Psoas muscle (tissue), 8 donors: ENCODE measurements at places on chromosomes 2 and 18. TPM values are rescaled to one million over a fixed set of nuclear protein-coding genes. Genes with fewer than 3 reads are reported as not detected.
A peak's percentile ranks its signal among the peaks of the same experiment; 100 is the strongest.

The KCNE4 gene
- polyA plus RNA-seq: 1.4 TPM

DNA sequence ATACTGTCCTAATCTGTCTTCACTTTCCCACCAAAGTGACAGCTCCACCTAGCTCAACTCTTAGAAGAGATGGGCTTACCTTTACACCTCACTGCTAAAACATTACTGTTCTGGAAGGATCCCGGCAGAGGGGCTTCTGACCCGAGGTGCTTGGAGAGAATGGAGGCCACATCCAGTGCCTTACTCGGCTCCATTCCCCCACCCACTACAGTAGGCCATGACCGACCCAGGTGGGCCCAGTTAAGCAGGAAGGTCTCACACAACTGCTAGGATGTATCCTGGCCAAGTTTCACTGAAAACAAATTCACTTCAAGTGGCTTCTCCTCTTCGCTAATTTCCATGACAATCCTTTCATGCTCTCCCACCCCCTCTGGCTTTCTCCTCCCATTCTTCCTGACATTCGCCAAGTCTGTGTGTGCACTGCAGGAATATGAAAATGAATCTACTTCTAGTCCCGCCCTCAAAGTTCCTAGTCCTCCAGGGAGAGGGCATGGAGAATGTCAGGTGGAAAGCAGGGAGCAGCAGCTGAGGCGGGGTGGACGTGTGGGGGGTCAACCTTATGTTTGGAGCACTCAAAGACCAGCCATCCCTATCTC lies 11.8 kb downstream of the WIPF1 start:
- H3K36me3 ChIP-seq: no peaks in the 10 kb centered on the region
- H3K4me1 ChIP-seq: no peaks in the 10 kb centered on the region
- DNase-seq: no peak
- no peaks in the 10 kb centered on the region for H3K27me3 ChIP-seq
- no peak overlapping the region for H3K4me3 ChIP-seq

The SPP2 gene
- not detected for polyA plus RNA-seq

DNA sequence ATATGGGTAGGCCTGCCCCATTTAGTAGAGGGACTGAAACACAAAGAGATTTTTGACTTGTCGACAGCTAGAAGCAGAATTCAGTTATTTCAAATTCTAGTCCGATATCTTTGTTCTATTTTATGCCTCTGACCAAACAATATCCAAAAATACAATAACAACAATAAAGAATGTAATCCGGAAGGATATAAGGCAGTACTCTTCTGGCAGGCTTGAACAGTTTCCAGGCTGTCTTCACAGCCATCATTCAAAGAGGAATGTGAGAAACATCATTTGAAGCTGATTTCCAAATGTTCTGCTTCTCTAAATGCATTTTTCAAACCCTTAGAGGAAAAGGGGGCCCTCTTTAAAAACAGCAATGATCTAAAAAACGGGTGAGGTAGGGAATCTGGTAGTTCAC lies 36.7 kb upstream of the SPTBN1 start:
- H3K36me3 ChIP-seq: no peaks in the 10 kb centered on the region
- no peak overlapping the region for H3K4me3 ChIP-seq
- no peak for DNase-seq
- peak overlapping the region; percentile 50 for H3K27ac ChIP-seq

- no peaks in the 10 kb centered on the region for H3K27me3 ChIP-seq
- peaks cover 78% of the 10 kb centered on the region for H3K4me1 ChIP-seq
- H3K27ac ChIP-seq: peak overlapping the region; percentile 39
- H3K4me3 ChIP-seq: no peak overlapping the region
Measured at GRCh38 chr2:229910832-229911412, 10.9 kb downstream of the TRIP12 start.

- no peak overlapping the region for H3K27ac ChIP-seq
- no peak overlapping the region for H3K4me3 ChIP-seq
- DNase-seq: no peak
- no peaks in the 10 kb centered on the region for H3K27me3 ChIP-seq
Measured at GRCh38 chr18:23223641-23224040, 88.4 kb downstream of the CABLES1 start.

The SLC38A11 gene
- 0.52 TPM for polyA plus RNA-seq

- H3K4me3 ChIP-seq: no peak overlapping the region
- H3K27ac ChIP-seq: no peak overlapping the region
- DNase-seq: no peak
- H3K36me3 ChIP-seq: no peaks in the 10 kb centered on the region
Measured at GRCh38 chr2:419687-420317, 131.9 kb upstream of the ALKAL2 start.

The GPBAR1 gene
- 0.59 TPM for polyA plus RNA-seq

DNA sequence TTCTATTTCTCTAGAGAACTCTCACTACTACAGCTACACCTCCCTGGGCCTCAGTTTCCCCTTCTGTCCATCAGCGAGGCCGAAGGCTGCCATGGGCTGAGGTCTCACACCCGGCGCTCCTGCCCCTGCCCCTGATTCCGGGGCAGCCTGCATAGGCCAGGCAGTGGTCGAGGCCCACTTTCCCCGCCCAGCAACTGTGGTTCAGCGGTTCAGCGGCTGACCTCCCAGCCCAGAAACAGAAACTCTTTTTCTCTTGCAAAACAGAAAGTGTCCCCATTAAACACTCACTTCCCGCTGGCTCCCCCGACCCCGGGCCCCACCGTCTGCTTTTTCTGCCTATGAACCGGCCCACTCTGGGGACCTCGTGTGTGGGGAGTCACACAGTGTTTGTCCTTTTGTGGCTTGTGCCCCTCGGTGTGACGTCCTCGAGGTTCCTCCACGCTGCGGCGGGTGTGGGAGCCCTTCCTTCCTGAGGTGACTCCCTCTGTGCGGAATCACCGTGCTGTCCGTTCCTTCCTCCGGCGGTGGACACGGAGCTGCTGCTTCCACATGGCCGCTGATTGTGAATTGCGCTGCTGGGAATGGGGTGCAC lies 16.0 kb downstream of the PDCD1 start:
- DNase-seq: peak; percentile 49
- H3K36me3 ChIP-seq: no peaks in the 10 kb centered on the region
- H3K27me3 ChIP-seq: no peaks in the 10 kb centered on the region
- no peaks in the 10 kb centered on the region for H3K4me1 ChIP-seq
- peak overlapping the region; percentile 9 for H3K27ac ChIP-seq
